ENCODE measurements at places on chromosomes 6 and 20.

DNA sequence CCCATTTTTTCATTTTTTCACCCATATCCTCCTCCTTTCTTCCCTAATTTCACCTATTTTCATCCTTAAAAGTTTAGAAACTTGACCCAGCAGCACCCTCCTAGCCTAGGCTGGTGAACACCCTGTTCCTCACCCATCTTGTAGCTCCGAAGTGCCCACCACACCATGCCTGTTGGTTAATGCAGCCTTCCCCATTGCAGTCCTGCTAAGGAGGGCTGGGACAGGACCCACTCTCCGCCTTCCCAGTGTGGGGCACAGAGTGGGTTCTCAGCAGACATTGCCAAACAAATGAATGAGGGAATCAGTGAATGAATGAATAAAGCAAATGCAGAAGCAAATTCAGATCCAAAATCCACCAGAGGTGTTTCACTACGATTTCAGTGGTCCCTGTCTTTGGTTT is 45.7 kb downstream of the CTCFL start:
- no peak for DNase-seq

DNA sequence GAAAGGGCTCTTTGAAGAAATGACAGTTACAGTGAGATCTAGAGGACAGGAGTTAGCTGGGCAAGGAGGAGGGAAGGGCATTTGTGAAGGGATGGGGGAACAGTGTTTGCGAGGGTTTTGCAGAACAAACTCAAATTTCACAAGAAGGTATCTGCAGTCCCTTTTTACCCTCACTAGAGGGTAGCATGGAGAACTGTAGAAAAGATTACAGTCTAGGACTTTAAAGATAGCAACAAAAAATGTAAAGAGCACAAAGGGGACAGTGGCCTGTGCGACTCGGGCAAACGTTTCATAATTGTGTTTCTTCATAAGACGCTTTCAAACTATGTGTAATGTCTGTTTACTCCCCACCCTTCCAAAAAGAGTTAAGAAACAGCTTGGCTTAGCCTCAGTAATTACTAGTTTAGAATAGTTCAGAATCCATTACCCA is 21.2 kb upstream of the ASXL1 start:
- DNase-seq = no peak

GRCh38 chr20:2255926-2256531 is 39.8 kb upstream of the TGM3 start:
- no peak for DNase-seq

DNA sequence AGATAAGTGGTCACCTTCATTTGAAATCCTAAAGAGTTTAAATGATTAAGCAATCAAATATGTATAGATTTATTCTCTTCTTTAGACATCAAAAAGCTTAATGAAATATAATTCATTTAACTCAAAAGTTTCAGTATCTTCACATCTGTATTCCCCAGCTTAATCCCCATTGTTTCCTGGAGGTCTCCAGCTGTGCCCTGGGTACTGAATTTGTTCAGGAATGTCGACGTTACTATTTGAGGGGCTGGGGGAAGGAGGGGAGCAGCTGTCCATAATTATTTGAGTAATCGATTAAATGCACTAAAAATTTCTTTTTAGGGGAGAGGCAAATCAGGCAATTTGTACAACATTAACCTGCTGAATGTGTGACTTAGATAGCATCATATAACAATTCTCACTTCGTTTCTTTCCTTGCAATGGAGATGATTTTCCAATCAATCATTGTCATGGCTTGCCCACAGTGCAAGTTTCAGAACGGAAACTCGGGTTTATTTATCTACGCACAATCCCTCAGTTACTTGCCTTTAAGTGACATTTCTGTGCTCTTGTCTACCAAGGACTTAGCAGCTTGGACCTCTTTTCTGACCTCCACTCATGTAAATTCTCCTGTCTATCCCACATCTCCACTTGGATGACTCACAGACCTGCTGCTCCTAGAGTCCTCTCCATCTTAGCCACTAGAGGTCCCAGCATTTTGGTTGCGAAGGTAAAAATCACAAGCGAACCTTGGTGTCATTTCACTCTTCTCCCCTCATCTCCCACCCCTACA is 3.9 kb downstream of the DOK5 start:
- no peak for DNase-seq
